Neuronal stem cell (in vitro differentiated cells): ENCODE measurements at places on chromosomes 13 and 19.

DNA sequence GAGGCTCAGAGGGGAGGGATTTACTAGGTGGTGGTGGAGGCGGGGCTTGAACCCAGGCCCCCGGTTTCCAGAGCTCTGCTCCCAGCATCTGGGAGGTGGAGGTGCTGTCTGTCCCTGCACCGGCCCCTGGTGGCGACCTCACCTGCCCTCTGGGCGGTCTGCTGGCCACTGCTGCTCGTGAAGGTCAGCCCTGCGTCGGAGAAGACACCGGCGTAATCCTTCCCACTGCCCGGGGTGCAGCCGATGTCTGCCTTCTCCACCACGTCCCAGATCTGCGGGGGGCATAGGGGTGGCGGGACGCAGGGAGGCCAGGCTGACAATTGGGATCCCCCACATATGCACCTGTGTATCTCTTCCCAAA lies 12.8 kb downstream of the C3 start:
- no peak for DNase-seq

DNA sequence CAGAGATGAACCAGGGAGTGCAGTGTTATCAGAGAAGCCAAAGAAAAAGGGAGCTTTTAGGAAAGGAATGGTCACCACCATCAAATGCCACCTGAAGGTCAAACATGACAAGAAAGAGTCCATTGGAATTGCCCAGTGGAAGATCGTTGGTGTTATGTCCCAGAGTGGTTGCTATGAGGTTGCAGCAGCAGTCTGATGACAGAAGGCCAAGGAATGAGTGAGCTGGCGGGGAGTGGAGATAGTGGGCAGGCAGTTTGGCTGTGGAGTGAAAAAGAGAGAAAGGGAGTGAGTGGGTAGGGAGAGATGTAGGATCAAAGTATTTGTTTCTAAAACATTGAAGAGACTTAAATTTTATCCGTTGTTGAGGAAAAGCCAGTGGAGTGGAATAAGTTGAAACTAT lies 117.4 kb upstream of the WASF3 start:
- no peak for DNase-seq

DNA sequence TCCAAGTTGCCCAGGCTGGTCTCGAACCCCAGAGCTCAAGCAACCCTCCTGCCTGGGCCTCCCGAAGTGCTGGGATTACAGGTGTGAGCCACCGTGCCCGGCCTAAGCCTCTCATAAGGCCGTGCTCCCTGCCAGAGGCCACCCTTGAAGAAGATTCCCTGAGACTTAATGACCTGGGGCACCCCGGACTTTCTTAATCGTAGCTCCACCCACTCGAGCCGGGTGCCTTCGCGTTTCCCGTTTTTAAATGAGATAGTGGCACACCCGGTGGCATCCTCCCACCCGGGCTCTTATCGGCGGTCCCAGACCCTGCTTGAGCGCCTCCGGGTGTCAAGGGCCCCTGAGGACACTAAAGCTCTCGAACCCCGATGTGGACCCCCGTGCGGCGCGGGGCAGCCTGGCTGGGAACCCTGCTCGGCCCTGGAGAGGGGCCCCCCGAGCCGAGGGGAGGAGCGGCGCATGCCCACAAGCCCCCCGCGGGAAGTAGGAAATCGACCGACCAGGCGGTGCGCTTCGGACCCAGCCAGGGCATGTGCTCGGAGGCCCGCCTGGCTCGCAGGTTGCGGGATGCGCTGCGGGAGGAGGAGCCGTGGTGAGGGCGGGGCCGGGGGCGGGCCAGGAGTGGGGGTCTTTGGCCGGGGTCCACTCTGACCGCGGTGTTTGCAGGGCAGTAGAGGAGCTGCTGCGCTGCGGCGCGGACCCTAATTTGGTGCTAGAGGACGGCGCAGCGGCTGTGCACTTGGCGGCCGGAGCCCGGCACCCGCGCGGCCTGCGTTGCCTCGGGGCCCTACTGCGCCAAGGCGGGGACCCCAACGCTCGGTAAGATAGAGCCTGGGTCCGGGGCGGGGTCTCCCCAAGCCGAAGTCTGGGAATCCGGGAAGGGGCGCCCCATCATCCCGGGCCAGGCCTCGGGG lies at the start of gene ANKLE1:
TSS of gene ANKLE1 (plus strand) at position 511 of the 914 bp plus-strand sequence. CDS start at position 531, 20 bp downstream.
- DNase-seq, result no peak

GRCh38 chr13:31431722-31432137 lies 232.0 kb downstream of the B3GLCT start:
- peak; percentile 49 for DNase-seq

GRCh38 chr19:38870612-38871011 lies 7.5 kb downstream of the RINL start:
- DNase-seq, result no peak

- DNase-seq, result no peak
Observed at GRCh38 chr13:111385183-111385857, 64.9 kb downstream of the TEX29 start.

- DNase-seq, result no peak
Observed at GRCh38 chr13:32955881-32956594, 60.2 kb upstream of the KL start.

GRCh38 chr13:33034882-33035520 lies 18.8 kb downstream of the KL start:
- no peak for DNase-seq

- DNase-seq, result no peak
Observed at GRCh38 chr13:45792827-45793303, 58.7 kb downstream of the SIAH3 start.

- DNase-seq, result no peak
Observed at GRCh38 chr19:54928299-54928698, 19.0 kb downstream of the NLRP7 start.

DNA sequence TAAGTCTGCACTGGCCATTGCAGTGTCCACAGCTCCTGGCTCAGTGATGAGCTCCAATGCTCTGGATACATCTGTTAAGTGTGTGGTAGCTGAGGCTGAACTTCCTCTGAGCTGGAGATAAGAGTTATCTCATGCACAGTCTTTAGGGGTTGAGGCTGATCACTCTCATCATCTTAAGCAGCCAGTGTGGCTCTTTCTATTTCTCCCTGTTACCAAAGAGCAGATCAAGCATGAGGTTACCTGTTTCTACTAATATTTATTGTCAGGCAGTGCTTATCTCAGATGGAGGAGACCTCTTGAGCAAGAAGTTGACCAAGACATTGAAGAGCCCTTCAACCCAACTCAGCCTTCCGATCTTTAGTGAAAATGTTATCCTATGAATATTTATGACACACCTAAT lies 6.6 kb upstream of the OR10H2 start:
- DNase-seq, result no peak
